ENCODE measurements at places on chromosomes 1 and 21. TPM values are rescaled to one million over a fixed set of nuclear protein-coding genes. Genes with fewer than 3 reads are reported as not detected.

MFAP2 gene
- total RNA-seq, result 285 TPM

GOLT1A gene
- total RNA-seq, result not detected

CD52 gene
- not detected for total RNA-seq

DNA sequence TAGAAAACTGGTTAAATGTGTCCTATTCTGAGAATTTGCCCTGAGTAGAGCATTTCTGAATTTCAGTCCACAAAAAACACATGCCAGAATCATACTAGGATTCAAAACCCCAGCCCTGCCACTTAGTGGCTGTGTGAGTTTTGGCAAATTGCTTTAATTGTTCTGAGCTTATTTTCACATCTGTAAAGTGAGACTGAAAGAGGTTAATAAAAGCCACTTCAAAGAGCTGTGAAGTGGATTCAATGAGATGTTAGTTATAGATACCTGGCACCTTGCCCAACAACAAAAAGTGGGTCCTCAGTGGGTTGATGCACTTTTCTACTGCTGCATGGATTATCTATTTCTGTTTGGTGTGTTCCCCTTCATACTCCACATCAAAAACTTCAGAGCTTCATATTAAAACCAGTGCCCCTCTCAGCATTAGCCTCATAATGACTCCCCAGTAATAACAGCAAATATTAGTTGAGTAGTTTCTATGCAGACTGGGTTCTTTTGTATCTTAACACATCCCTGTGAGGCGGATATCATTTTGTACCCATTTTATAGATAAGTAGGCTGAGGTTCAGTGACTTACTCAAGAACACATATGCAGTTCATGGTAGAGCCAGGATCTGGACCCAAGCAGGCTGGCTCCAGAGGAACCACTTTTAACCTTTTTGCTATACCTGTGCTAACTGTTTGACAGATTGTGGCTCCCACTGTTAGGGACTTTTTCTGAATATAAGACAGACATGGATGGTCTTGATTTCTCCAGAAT, 14.2 kb upstream of the ADORA3 start:
- no peaks in the 10 kb centered on the region for H3K4me1 ChIP-seq
- DNase-seq, result no peak
- H3K4me3 ChIP-seq, result no peak overlapping the region
- no peak overlapping the region for H3K27ac ChIP-seq

GRCh38 chr1:105317976-105318375, 1568.3 kb downstream of the AMY1C start:
- no peaks in the 10 kb centered on the region for H3K4me1 ChIP-seq
- H3K27ac ChIP-seq, result no peak overlapping the region
- H3K27me3 ChIP-seq, result no peaks in the 10 kb centered on the region
- DNase-seq, result no peak
- H3K36me3 ChIP-seq, result no peaks in the 10 kb centered on the region
- no peak overlapping the region for H3K4me3 ChIP-seq

Data from chondrocyte (in vitro differentiated cells).